Stimulated activated naive B cell treated with anti-CD40 and anti-IgM and Interleukin-4, amounts not matched to agents 10 μg/mL and 1 μg/mL and 100 μg/mL, for 72 hours (primary cell): ENCODE measurements at places on chromosomes 3 and 15.

- DNase-seq, result no peak
Observed at GRCh38 chr3:14699643-14700042, 24.7 kb downstream of the C3orf20 start.

GRCh38 chr15:62509395-62509958 is 344.4 kb upstream of the C2CD4B start:
- no peak for DNase-seq

DNA sequence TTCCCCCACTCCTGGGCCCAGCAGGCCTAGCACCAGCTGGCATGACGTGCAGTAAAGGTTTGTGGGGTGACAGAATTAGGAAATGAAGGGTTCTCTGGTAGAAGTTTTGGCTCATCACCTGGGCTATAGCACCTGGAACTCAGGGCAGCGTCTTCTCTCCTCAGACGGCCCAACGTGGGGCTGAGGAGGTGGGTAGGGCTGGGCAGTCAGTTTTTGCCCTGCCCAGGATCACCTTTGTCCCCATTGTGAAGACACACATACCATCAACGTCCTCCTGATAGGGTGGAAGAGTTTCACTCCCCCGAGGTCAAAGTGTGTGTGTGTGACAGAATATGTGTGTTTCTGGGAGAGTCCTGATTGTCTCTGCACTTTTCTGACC is 12.1 kb downstream of the KBTBD13 start:
- no peak for DNase-seq

DNA sequence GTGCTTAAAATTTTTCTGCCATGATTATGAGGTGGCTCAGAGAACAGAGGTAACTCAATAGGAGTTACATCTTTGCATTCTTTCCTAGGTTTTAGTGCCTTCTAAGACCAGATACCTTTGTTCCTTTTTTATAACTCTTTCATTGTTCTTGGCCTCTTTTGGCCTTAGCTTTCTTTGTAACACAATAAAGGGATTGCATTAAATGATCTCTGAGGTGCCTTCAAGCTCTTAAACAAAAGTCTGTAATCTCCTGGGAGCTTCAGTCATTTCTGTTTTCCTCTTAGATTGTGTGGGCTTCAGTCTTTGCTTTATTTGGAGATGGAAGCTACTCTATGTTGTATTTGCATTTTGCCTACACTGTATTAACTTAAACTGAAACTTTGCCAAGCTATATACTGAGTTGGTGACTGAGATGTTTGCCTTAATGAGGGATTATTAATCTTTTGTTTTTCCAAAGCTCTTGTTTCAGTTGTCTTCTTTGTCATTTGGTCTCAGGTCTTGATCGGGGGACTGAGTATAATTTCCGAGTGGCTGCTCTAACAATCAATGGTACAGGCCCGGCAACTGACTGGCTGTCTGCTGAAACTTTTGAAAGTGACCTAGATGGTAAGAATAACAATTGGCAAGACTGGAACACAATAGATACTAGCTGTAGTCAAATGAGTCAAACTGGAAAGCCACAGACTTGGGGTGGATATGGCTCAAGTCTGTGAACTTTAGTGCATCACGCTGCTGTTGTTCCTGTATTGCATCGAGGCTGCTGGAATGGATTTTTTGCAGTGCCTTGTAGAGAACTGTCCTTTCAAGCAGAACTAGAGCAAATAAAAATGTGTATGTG is 110.3 kb downstream of the HCN4 start:
- no peak for DNase-seq

- DNase-seq, result no peak
Observed at GRCh38 chr3:13347390-13347950, 72.7 kb downstream of the NUP210 start.

- DNase-seq, result no peak
Observed at GRCh38 chr15:45117308-45118130, 3.4 kb downstream of the DUOXA2 start.

DNA sequence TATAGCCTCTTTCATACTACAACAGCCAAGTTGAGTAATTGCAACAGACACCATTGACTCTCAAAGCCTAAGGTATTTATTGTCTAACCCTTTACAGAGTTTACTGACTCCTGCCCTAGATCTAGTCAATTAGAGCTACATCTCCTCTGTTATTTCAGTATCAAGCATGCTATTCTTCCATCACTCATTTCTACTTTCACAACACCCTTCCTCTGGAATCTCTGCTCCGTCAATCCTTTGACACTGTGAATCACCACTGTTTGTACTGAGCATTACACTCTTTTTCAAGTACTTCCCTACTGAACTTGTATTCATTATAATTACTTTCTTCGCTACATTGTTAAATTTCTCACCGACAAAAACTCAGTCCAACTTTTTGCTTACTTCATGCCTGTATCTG is 121.8 kb downstream of the ZNF609 start:
- DNase-seq, result no peak

GRCh38 chr15:83561661-83562060 is 92.3 kb upstream of the ADAMTSL3 start:
- DNase-seq, result no peak

DNA sequence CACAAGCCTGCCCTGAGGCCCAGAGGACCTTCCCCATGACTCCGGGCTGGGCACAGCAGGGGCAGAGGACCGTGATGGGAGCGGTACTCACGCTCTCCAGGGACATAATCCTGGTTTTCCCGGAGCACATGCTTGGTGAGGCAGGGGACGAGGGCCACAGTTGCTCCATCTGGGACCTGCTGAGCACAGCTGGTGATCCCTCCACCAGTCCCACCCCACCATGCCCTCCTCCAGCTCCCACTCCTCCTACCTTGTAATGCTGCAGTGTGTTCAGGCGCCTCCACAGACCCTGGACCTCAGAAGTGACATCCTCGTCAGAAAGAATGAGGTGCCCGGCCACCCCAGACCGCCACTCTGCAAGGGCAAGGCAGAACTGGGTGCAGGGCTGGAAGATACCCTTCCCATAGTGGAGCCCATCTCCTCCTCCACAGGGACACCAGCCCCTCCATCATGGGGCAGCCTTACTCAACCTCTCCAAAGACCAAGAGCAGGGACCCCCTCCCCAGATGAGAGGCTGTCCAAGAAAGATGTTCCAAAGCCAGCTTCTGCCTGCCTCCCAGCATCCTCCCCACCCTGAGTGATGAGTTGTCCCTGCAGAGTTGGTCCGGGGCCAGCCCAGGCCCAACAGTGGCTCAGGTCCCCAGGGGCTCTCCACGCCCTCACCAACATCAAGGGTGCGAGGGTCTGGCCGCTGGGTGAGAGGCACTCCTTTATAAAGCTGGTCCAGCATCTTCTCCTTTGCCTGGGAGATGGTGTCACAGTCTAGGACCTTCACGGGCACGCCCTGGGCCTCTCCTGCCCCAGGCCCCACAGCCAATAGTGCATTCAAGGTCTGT is 19.5 kb downstream of the PLXNB1 start:
- no peak for DNase-seq

- no peak for DNase-seq
Observed at GRCh38 chr15:60480149-60480548, 1.2 kb upstream of the ICE2 start.

- peak; percentile 13 for DNase-seq
Observed at GRCh38 chr3:138479438-138479863, 45.0 kb downstream of the ESYT3 start.

GRCh38 chr3:66490984-66491383 is 9.8 kb downstream of the LRIG1 start:
- no peak for DNase-seq
